ENCODE measurements at places on chromosomes 1 and 21. TPM values are rescaled to one million over a fixed set of nuclear protein-coding genes. Genes with fewer than 3 reads are reported as not detected.
A peak's percentile ranks its signal among the peaks of the same experiment; 100 is the strongest.

DNA sequence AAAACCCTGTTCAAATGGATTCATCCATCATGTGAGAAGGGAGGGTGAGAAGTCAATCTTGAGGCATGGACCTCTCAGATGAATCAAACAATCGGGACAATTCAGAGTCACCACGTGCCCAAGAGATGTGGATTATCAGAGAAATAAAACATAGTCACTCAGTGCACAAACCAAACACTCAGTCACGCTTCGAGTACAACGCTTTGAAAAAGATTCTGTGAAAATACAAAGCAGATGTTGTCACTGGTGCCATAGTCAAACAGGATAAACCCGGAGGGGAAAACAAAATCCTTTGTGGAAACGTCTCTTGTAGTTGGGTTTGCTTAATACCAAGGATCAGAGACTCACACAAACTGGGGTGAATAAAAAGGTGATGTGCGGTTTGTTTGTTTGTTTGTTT is 188.4 kb downstream of the RRAGC start:
- DNase-seq: no peak

GRCh38 chr1:83593073-83593472 is 405.9 kb downstream of the TTLL7 start:
- DNase-seq: no peak

GRCh38 chr1:3018576-3018975 is 2.7 kb upstream of the ACTRT2 start:
- DNase-seq: no peak

DNA sequence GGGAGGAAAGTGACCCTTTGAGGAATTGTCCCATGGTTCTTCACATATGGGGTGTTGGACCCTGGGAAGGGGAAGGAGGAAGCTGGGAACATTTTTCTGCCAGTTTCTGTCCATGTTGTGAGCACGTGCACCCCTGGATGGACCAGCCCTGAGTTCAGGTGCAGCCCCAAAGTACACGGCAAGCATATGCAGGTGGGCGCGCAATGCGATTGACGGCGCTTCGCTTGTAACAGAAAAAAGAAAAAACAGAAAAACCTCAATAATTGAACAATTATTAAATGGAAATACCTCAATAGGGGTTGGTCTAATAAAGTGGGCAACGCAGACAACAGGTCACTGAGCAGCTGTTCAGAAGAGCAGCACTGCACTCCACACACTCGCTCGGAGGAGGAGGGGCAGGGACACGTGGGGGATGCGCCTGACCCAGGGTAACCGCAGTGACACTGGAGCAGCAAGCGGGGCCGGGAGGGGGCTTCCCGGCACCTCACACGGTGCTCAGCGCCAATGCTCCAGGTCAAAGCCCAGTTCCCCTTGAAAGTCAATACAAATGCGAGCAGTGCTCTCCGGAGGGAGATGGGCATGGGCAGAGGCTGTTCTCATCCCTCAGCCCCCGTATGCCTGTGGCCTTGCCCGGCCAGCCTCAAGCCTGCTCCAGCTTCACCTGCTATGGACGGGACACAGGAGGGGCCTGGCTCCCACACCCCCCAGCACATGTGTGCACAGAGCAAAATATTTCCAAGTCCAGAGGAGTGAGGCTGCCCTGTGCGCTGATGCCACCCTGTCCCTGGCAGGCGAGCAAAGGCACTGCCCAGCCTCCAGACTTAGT is 6.6 kb upstream of the ACTRT2 start:
- DNase-seq: no peak

- DNase-seq: no peak
Measured at GRCh38 chr1:90902672-90903071, 119.2 kb downstream of the ZNF644 start.

DNA sequence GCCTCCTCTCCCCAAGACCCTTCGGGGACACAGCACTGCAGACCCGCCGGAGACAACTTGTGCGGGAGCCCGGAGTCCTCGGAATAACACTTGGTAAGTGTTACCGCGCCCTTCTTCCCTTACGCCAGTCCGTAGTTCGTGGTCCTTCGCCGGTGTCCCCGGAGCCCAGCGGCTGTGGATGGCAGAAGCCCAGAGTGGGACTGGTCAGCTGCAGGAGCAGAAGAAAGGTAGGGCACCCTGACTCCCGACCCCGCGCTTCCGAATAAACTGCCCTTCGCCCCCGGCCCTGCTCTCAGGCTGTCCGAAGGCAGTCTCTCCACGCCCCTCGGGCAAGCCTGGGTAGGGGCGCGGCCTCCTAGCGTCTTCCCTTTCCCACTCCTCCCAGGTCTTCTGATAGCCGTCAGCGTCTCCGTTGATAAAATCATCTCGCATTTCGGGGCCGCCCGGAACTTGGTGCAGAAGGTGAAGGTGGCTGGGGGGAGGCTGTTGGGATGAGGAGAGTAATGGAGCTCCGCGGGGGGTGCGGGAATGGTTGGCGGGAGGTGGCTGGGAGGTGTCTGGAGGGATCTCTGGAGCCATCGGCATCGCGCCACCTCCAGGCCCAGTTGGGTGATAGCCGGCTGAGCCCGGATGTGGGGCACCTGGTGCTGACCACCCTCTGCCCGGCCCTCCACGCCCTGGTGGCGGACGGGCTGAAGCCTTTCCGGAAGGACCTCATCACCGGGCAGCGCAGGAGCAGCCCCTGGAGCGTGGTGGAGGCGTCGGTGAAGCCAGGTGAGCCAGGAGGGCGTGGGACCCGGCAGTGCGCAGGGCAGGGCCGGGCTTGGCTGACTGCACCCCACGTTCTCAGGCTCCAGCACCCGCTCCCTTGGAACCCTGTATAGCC is 4.3 kb downstream of the RUSC1 start:
- peak; percentile 81 for DNase-seq

DNA sequence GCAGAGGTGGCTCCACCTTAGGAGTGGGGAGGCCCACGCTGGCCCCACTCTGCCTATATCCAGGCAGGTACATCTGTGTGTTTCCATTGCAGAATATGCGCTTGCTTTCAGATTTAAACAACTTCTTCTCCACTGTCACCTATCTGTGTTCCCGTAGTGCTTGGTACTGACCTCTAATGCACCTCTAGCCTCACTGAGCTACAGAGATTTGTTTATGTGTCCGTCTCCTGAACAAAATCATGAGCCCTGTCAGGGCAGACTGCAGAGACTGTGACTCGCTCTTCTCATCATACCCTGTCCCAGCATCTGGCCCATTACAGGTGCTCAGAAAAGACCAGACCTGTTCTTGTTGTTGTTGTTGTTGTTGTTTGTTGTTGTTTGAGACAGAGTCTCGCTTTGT is 14.5 kb upstream of the LRRC38 start:
- DNase-seq: no peak

DNA sequence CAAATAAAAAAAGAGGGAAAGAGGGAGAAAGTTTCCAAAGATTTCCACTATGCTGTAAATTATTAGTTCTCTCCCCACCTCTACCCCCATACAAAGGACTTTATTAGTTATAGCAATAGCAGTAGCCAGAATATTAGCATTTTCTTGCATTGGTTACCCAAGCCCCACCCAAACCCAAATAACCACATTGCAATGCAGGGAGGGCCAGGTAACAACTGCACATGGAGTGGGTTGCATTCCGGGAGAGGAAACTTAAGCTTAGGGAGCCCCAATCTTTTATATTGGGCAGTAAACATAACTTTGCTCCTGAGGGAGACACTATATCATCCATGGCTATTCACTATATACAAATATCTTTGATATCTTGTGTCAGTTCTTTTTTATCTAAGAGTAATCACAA is 6.0 kb downstream of the ADIPOR1 start:
- DNase-seq: no peak

GRCh38 chr1:116374353-116375147 is 1.5 kb downstream of the ATP1A1 start:
- DNase-seq: no peak

GRCh38 chr1:32339363-32339978 is 3.4 kb upstream of the MARCKSL1 start:
- DNase-seq: no peak

DNA sequence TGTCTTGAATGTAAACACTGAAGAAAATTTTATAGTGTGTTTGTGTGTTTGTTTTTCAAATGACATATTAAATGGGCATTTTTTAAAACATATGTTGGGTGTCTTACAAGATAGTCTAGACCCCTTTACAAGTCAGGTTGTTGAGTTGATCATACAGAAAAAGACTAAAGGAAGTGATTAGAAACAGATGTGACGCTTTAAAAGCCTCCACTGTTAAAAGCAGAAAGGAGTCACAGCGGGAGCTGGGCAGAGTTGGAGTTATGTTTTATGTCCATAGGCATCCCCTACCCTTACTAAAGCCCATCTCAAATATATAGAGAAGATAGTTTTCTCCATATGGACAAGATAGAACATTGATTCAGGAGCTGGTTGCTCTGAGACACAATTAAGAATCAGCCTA is 393.9 kb downstream of the PLPP3 start:
- no peak for DNase-seq

DNA sequence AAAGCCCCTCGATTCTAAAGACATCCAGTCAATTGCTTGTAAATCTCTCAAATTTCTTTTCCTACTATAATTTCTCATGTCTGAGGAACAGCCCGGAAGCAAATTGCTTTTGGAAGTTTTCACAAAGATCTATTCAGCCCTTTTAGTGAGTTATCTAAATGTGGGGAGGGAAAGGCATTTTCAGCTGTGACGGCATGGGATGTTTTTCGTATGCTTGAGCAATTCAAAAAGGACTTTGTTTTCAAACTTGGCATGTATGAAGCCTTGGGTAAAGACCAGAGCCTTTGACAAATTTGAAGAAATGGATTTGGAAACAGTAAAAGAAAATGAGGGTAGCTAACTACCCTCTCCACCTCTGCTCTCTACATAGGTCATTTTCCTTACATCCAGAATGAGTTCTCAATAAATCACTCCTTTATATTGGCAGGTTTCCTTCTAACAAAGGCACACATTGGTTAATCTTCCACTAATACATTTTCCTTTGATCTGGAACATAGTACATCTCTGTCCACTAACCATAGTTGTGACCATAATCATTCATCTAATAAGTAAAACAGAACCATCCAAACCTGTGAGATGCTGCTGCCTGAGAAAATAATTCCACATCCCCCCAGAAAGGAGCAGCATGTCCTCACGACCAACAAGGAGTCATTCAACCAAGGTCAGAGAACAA is 66.1 kb upstream of the ADAM30 start:
- DNase-seq: no peak

GRCh38 chr1:1462318-1462966 is 9.1 kb upstream of the ATAD3B start:
- DNase-seq: no peak

DNA sequence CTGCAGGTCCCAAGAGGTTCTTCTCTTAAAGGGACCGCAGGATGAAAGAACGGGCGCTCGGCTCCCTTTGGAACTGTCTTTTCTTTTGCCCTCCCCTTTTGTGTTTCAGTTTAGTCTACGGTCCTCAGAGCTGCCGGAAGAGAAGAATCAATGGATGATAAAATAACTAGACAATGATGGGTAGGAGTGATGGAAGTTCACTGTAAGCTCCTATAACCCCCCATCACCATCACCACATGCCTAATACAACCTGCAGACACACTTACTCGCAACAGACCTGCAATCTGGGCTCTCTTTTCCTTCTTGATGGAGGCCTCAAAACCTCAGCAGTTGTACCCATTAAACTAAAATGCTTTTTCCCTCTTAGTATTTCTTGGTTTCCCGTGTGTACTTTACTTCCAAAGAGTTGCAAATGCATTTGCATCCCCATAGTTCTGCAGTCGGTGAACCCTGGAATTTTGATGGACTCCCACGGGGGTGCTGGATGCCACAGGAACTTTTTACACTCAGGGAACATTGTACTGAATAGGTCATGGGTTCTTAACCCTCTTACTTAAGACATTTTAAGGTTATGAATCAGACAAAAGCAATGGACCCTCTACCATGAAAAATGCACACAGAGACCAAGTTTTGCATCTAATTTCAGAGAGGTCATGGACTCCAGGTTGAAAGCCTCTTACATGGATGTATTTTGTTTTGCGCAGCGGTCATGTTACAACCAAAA is 633 bp upstream of the RFX5 start:
- DNase-seq: no peak

GRCh38 chr1:101316256-101316655 is 79.4 kb downstream of the S1PR1 start:
- DNase-seq: no peak

The ADAMTSL4 gene
- total RNA-seq: 1.9 TPM

The XCL1 gene
- total RNA-seq: not detected

The HSD3B2 gene
- total RNA-seq: not detected

The KCNJ15 gene
- total RNA-seq: 34.8 TPM

The LAX1 gene
- total RNA-seq: not detected

The RBP7 gene
- 0.83 TPM for total RNA-seq

The CLCA1 gene
- not detected for total RNA-seq

The LHX8 gene
- total RNA-seq: not detected

The OR2W3 gene
- total RNA-seq: not detected
